Fibroblast of lung (primary cell): ENCODE measurements at places on chromosomes 2 and 18. TPM values are rescaled to one million over a fixed set of nuclear protein-coding genes. Genes with fewer than 3 reads are reported as not detected.

GRCh38 chr2:180255981-180256380 lies 248.9 kb upstream of the CWC22 start:
- DNase-seq, result no peak

GRCh38 chr2:156189143-156189542 lies 143.4 kb downstream of the NR4A2 start:
- no peak for DNase-seq

DNA sequence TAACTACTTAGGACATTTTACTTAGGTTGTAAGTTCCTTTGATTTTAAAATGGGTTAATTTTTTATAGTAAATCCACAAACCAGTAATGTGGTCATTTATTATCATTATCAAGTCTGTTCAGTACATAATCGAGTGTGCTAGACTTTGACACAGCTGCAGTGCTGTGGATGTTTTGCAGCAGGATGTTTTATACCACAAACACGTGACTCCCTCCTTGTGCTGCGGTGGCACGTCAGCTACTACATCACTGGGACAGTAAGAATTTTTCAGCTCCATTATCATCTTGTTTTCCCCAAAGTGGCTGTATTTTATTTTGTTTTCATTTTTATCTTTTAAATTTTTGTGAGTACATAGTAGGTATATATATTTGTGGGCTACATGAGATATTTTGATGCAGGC lies 70.0 kb downstream of the ATP9B start:
- DNase-seq, result peak; percentile 66

- DNase-seq, result peak; percentile 27
These were observed 18.8 kb upstream of the FN1 start for GRCh38 chr2:215454519-215455246.

PRKD3 gene
- total RNA-seq, result 51.4 and 67.7 TPM in 2 replicates

- DNase-seq, result no peak
These were observed 54.2 kb upstream of the CTDP1 start for GRCh38 chr18:79625195-79625923.

DNA sequence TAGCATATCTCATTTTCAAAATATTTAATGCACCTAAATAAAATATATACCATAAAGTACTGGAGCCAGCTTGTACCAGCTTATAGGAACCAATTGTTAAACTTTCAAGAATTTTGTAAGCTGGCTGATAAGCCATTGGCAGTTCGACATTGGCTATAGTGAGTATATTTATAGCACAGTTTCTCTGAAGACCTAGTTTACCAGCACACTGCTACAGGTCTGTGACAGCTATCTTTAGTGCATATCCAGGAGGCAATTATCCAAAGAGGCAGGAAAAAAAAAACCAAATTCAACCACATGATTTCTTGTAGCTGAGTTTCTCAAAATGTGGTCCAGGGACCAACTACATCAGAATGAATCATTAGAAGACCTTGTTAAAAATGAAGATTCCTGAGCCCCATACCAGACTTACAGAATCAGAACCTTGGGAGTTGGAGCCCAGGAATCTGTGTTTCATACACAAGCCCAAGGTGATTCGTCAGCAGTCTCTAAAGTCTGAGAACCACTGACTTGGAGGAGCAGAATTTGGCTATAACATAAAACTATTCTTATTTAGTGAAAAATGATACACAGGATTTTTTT lies 279.0 kb upstream of the NRP2 start:
- peak; percentile 93 for DNase-seq

SLC14A1 gene
- 2.3 and 31.0 TPM in 2 replicates for total RNA-seq

KIF1A gene
- not detected in 2 replicates for total RNA-seq

- peak; percentile 13 for DNase-seq
These were observed 20.9 kb downstream of the THNSL2 start for GRCh38 chr2:88190808-88191721.

GRCh38 chr18:53861185-53861584 lies 363.3 kb downstream of the MBD2 start:
- DNase-seq, result peak; percentile 20

GRCh38 chr18:50662775-50663383 lies 103.0 kb downstream of the MAPK4 start:
- DNase-seq, result no peak

FBXO48 gene
- 0.26 and 0.33 TPM in 2 replicates for total RNA-seq

SPATA3 gene
- not detected in 2 replicates for total RNA-seq

DNA sequence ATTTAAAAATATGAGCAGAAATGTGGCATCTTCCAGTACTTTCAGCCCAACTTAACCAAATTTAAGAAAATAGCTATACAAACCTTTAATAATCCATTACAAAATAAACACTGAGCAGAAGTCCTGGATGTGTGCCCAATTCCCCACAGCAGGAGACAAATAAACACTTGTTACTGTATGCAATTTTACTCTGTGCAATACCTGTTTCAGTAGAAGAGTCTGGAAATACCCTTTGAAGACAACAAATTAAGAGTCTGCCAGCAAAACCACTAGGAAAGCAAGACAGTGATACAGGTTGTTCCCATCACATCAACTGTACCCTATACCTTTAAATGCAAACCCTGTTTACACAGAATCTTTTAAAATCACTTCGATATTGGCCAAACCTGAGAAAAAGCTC lies 41.4 kb upstream of the RNU4ATAC start:
- peak; percentile 73 for DNase-seq

DNA sequence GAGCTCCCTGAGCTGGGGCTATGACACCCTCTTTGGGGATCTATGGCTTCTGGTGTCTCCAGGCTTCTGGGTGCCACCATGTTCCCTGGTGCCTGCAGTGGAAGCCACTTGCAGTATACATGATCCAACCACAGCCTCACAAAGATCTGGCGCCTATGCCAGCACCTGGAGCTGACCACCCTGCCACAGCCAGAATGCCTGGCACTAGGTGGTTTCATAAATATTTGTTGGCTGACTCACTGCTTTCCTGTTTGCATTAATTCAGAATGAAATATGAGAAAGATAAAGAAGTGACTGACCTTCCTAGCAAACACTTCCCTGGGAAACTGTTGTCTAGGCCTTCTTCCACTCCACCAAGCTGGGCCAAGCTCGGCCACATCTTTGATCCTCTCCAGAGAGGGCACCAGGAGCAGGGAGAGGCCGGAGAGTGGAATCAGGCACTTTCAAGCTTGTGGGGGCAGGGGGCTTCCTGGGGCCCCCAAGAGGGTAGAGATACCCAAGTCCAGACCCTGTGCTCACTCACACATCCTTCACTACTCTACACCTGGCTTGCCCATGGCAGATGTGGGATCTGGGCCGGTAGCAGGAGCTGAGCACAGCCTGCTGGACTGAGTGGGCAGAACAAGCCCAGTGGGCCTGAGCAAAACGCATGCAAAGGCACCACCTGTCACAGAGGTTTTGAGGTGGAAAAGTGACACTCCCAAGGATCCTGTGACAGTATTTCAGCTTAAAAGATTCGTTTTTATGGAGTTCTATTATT lies 565.7 kb downstream of the SLC4A3 start:
- DNase-seq, result no peak

DNA sequence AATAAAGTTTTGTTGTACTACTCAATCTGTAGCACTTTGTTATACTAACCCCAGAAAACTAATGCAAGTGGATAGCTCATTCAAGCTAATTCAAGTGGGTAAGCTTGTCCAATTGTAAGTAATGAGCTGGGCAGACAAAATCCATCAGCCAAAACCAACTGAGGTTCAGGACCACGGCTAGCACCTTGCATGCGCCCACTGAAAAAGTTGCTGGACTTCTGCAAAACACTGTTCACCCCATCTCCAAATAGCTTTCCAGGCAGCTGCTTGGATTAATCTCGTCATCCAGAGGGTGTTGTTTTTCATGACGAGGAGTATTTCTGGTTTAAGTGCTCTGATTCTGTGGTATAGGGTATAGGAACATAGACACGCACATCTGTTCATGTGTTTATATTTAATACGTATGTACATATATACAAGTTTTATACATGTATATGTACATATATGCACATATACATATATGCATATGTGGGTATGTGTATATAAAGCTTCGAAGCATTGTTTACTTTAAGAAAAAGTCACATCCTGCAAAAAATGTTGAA lies 307.5 kb downstream of the GALR1 start:
- no peak for DNase-seq

DNA sequence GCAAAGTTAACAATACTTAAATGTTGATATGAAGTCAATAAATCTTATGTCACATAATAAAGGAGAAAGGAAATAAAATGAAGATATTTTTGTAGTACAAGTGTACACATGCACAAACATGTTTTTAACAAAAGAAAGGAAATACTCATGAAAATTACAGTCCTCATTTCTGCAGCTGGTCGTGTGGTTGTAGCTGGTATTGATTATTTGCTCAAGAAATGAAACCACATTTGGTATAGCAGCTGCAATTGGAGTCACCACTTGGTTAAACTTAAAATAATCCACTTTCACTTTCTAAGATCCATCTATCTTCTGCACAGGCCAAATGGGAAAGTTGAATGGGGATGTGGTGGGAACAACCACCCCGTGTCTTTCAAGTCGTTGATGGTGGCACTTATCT lies 580.5 kb upstream of the NRXN1 start:
- no peak for DNase-seq

DNA sequence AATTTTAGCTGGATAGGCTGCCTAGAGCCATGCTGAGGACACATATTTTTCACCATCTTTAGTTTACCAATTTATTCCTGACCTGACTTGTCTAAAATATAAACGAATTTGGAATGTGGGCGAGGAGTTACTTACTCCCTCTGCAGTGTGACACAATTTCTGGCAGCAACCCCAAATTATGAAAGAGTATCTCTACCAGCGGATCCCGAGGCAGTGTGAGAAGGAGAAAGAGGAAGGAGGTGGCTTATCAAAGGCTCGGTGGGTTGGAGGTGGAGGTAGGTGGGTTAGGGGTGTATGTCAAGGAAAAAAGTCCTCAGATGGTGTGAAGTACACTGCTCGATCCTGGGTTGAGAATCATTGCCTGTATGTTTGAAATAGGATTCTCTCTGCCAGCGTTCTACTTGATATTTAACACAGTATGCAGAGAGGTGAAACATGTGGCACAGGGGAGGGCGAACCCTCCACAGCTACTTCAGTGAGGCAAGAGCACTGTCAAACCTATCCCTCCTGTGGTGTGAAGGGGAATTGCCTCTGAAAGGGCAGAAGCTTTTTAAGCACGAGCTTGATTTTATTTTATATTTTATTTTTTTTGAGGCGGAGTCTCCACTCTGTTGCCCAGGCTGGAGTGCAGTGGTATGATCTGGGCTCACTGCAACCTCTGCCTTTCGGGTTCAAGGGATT lies 76.0 kb downstream of the RFTN2 start:
- DNase-seq, result peak; percentile 57

ANO7 gene
- total RNA-seq, result 0.26 and 0.50 TPM in 2 replicates

DCDC2C gene
- total RNA-seq, result not detected in 2 replicates

DNA sequence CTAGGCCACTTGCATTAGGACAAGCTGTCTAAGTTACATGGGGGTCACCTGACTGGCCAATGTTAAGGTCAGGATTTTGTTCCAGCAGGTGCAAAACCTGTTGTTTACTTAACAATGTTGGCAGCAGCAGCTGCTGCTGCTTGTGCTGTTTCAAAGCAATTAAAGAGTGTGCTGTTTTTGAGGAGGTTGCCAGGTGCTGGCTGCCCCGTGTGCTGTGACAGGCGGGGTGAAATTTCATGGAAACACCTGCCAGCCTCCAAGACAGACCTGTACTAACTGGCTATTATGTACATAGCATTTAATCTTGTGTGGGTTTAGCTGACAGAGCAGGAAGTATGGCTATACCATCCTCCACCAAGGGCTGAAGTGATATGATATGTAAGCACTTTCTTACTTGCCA lies 224.9 kb downstream of the ASXL3 start:
- no peak for DNase-seq

GRCh38 chr2:71620116-71620515 lies 166.8 kb downstream of the DYSF start:
- DNase-seq, result no peak

DNA sequence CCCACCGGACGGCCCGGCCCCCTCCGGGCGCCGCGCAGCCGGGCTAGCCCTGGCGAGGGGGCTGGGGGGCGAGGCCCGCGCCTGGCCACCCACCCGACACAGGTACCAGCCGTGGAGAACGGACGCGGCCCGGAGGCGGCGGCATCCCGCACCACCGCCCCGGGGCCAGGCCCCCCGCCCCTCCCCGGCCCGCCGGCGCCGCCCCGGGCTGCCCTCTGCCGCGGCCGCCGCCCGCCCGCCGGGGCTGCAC lies 405 bp downstream of the SOS1 start:
- no peak for DNase-seq

GRCh38 chr2:49924044-49924817 lies 769.9 kb upstream of the FSHR start:
- no peak for DNase-seq

- no peak for DNase-seq
These were observed 7.9 kb downstream of the PMAIP1 start for GRCh38 chr18:59907660-59908059.

DNA sequence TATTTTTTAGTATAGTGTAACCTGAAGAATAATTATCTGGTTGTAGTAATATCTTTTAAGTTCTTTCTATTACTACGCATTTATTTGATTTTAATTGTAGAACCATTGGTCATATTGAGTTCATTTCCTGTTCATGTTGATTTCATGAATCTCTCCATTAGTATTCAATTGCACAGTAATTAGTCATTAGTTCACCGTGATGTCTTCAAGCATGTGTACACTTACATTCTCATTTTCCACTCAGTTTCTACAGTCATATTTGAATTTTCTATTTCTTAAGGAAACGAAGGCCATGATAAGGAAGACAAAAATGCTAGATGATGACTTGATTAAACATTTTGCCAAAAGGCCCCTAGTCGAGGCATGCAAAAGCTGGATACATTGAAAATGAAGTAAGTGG lies 333.7 kb upstream of the FANCL start:
- DNase-seq, result peak; percentile 25
